BJ (cell line): ENCODE measurements at places on chromosomes 4 and X. TPM values are rescaled to one million over a fixed set of nuclear protein-coding genes. Genes with fewer than 3 reads are reported as not detected.

Gene MFAP3L
- polyA plus RNA-seq, result 9.4 and 9.5 TPM in 2 replicates

- no peak for DNase-seq
Measured at GRCh38 chrX:48938721-48939425, 18.5 kb downstream of the OTUD5 start.

DNA sequence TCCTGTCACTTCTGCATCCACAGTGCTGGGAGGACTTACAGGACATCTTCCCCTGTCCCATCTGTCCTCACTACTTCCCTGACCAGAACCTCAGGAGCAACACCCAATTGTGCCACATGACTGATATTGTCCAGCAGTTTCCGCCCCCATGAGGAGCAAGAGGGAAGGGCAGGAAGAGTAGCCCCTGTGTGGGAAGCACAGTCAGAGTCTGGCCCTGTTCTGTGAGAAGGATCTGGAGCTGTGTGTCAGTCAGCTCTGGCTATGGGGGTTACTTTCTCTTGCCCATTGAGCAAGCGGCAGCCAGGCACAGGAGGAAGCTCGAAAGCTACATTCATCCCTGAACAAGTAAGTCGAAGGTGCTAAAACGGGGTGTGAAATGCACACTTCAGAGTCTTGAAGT is 14.8 kb upstream of the TRIM60 start:
- no peak for DNase-seq

GRCh38 chr4:13921805-13922204 is 294.3 kb upstream of the BOD1L1 start:
- no peak for DNase-seq

DNA sequence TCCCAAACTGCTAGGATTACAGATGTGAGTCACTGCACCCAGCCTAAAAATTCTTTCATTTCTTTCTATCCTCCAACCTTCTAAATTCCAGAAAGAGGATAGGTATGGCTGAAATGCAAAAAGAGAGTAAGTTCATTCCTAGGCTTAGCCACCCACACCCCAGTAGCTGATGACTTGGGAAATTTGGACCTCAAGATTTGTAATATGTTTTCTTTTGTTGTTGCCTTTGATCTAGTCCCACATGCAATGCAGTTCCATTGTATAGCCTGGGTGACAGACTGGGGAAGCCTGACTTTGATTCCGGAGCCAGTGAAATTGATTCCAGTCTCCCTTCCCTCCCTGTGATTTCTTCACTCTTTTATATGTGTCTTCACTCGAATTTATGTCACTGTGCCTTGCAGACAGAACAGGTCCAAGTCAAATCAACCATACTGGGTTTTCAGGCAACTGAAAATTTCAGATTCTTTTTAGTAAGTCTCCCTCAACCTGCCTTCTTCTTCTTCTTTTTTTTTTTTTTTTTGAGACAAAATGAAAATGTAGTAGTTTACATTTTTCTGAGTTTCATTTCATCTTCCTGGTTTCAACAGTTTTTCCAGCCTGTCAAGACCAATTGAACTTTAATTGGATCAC is 176.2 kb upstream of the RBPJ start:
- DNase-seq, result no peak

DNA sequence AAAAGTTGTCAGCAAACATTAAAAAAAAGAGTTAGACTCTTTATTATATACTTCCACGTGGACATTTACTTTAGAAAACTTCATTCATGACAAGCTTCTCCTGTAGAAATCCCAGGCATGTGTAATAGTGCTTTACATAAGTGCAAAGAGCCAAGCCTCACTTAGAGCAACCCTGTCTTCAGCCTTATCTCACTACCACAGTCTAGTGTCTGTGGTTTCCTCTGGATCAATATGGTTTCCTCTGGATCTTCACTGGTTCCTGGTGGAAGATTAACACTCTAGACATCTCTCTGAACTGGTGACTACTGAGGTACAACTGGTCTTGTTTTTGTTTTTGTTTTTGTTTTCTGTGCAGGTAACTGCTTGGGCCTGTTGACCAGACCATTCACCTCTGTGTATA is 18.4 kb upstream of the ARMCX5 start:
- no peak for DNase-seq

DNA sequence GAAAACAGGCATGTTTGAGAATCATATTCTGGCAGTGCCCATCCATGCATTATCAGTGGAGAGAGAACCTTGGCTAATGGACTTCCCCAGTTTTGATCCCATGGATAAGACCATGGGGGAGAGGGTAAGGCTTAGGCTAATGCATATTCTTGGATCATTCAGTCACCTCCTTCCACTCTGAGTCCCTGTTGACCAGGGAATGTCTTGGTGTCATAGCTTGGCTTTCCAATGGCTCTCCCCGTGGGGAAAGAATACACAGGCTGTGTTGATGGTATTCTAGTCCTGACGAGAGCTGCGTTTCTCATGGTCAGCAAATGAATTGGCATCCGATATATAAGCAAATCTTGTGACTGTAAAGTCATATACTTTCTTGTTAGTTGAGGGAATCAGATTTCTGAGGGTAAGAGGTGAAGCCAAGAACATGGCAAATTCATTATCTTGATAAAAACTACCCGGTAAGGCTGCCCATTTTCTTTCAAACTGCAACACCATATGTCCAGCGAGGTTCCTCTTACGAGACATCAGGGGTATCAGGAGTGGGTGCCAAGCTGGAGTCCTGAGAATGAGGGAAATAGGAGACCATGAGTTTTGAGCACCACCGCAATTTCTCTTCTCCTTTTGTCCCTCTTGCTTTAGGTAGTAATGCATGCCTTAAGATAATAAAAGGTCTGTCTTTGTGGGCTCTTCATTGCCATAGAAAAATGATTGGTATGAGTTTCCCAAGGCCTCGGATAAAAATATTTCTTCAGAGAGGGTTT is 18.0 kb downstream of the RHOH start:
- DNase-seq, result no peak
